ENCODE measurements at places on chromosomes 6 and 20. TPM values are rescaled to one million over a fixed set of nuclear protein-coding genes. Genes with fewer than 3 reads are reported as not detected.

The IP6K3 gene
- 3.9 TPM for total RNA-seq

The MACROD2 gene
- 6.1 TPM for total RNA-seq

The UBE3D gene
- 19.5 TPM for total RNA-seq

The EPHA7 gene
- 59.0 TPM for total RNA-seq

The BACH2 gene
- total RNA-seq: 5.6 TPM
